ENCODE measurements at places on chromosomes 1 and 21.

DNA sequence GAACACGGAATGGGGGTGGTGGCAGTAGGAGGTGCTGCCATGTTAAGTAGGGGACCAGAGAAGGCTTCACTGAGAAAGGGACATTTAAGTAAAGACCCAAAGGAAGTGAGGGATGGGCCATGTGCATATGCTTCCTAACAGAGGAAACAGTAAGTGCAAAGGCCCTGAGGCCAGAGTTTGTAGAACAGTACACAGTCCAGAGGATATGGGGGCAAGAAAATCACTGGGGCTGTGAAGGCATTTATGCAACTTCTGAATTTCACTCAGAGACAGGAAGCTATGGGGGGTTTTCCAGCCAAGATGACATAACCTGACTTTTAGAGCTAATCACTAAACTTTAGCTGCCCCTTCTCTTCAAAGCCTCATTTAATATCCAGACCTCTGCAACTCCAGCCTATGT lies 202.5 kb upstream of the EDN2 start:
- DNase-seq: no peak

DNA sequence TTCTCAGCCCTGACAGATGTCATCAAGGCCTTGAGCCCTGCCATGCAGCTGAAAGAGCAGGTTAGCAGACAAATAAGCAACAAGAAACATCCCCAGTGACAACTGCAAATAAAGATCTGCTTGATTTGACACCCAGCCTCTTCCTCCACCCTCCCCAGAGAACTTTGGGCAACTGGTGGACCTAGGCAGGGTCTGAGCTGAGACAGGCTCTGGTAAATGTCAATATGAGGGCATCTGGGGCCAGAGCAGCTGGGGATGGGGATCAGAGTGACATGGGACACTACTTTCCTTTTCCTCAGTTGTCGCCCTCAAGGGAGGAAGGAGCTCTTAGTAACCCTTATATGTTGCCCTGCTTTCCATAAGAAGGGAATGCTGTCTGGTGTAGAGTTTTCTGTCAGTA lies 544.1 kb downstream of the NEGR1 start:
- no peak for DNase-seq

GRCh38 chr1:248858096-248858890 lies 592 bp downstream of the ZNF692 start:
- peak; percentile 84 for DNase-seq

DNA sequence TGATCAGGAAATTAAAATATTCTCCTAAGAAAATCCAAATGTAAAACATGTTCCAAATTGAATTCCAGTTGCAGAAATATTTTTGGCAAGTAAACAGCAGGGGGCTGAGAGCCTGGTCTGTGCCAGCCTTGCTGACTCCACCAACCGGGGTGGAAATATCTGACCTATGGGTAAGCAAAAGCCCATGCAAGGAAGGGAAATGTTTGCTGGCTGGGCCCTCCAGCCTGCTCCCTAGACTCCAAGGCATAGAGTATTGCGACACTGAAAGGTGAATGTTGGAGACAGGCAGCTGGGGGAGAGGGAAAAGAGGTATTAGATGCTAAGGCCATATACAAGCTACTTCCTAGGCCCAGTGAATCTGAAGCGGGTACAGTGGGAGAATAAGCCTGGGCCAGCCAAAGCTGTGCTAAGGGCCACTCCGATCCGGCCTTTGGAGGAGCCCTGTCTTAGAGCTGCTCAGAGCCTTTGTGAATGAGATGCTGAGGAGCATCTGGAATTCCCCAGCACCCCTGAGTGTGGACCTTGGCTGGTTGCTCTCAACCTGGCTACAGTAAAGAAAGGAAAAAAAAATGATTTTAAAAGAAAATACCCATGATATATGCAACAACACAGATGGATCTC lies 24.9 kb upstream of the ATP1B1 start:
- no peak for DNase-seq

GRCh38 chr1:11534846-11535245 lies 55.9 kb downstream of the DISP3 start:
- no peak for DNase-seq

DNA sequence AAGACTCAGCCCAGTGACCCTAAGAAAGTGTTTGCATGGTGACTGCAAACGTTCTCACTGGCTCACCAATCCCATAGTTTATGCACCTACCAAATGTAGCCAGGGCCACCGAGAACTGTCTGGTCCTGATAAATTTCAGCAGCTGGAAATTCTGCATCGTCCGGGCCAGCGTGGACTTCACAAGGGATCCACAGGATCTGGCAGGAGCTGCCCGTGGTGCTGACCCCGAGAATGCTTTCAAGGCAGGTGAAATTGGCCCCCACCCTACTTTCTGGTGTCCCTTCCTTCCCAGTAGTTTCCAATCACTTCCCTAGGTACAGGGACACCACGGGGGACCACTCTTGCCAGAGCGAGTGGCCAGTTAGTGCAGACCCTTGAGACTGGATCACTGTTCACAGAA lies 26.2 kb downstream of the UBASH3A start:
- DNase-seq: no peak

DNA sequence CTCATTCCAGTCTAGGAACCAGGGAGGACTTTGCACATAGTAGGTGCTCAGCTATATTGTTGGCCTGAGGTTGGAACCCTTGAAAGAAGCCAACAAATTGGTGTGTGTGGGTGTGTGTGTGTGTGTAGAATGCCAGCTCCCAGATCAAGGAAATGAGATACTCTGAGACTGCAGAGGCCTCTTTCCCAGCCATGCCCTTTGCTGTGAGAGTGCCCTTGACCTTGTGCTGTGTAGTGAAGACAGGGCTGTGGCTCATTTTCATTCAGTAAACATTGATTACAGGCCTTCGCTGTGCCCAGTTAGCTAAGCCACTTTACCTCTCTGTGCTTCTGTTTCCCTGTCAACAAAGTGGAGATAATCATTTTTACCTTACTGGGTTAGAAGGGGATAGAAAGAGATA lies 3.2 kb downstream of the CYP4B1 start:
- DNase-seq: peak; percentile 47

DNA sequence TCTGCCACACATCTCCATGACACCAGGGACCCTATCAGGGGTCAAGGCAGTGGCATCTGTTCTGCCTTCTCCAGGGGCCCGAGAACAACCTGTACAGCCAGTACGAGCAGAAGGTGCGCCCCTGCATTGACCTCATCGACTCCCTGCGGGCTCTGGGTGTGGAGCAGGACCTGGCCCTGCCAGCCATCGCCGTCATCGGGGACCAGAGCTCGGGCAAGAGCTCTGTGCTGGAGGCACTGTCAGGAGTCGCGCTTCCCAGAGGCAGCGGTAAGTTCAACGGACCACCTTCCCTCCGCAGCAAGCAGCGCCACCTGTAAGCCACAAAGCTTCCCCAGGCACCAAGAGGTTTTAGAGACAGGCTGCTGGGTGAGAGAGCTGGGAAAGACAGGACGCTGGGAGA lies 15.9 kb downstream of the MX2 start:
- DNase-seq: no peak

DNA sequence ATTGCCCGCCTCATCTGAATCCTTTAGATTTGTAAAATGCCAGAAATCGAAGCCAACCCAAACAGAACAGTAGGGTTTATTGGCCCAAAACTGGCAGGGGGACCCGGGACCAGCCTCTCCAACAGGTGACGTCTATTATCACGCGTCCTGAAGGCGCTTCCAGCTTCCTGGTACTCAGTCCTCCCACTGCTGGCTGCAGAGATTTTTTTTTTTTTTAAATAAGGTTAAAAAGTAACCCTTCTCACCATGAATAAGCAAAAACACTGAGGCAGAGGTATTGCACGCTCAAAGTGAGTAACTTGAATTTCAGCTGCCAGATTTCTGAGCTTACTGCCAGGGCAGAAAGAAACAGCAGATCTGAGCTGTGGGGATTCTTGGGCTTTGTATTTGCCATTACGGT lies 54.4 kb upstream of the GCLM start:
- no peak for DNase-seq

GRCh38 chr1:8350914-8351684 lies 33.2 kb downstream of the SLC45A1 start:
- no peak for DNase-seq

- no peak for DNase-seq
These were observed 46.9 kb downstream of the IER5 start for GRCh38 chr1:181135437-181135731.

DNA sequence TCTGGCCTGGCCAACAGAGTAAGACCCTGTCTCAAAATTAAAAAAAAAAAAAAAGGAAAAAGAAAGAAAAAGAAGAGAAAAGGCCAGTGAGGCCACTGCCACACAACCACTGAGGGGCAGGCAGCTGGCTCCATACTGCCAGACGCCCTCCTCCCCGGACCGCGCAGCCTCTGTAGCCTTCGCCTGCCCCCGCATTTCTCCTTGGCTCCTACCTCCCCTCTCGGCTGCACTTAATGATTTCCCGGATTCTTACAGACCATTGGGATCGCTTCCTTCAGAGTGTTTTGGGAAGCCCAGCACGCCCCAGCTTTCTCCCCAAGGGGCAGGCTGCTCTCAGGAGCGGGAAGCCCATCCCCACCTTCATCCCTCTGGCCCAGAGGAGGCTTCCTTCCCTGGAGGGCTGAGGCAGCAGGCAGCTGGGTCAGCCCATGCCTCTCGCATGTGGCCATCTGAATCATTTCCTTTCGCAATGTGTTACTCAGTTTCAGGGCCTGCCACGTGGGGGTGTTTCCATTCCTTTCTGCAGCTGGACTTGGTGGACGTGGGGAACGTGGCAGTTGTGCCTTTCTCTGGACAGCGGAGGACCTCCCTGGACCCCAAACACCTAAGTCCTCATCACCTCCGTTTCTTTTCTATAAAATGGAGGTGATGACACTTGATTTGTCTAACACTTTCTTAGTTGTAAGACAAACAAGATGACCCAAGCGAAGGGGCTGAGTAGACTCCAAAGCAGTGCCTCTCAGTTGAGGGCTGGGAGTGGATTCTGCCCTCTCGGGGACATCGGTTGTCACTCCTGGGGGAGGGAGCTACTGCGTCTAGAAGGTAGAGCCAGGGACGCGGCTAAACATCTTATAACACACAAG lies 2.3 kb downstream of the SLC2A5 start:
- DNase-seq: no peak

Data from DMS153 (cell line).